ENCODE measurements at places on chromosomes 11 and 22.

DNA sequence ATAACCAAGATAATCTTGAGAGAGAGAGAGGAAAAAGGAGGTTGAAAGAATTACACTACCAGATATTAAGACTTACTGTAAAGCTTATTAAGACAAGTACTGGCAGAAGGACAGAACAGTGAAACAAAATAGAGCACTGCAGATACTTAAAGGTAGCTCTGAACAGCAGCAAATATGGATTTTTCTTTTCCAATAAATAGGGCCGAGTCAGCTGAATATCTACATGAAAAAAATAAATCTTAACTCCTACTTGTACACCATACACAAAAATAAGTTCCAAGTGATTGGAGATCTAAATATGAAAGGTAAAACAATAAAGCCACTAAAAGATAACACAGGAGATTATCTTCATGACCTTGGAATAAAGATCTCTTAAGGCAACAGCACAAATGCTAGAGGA lies 12.4 kb downstream of the THAP12 start:
- no peak for DNase-seq

- no peak for DNase-seq
Observed at GRCh38 chr11:76160856-76161255, 45.4 kb downstream of the WNT11 start.

GRCh38 chr11:19577976-19578619 lies 134.5 kb upstream of the NAV2 start:
- DNase-seq: no peak

- DNase-seq: no peak
Observed at GRCh38 chr11:134951305-134951700, 539.3 kb upstream of the B3GAT1 start.

DNA sequence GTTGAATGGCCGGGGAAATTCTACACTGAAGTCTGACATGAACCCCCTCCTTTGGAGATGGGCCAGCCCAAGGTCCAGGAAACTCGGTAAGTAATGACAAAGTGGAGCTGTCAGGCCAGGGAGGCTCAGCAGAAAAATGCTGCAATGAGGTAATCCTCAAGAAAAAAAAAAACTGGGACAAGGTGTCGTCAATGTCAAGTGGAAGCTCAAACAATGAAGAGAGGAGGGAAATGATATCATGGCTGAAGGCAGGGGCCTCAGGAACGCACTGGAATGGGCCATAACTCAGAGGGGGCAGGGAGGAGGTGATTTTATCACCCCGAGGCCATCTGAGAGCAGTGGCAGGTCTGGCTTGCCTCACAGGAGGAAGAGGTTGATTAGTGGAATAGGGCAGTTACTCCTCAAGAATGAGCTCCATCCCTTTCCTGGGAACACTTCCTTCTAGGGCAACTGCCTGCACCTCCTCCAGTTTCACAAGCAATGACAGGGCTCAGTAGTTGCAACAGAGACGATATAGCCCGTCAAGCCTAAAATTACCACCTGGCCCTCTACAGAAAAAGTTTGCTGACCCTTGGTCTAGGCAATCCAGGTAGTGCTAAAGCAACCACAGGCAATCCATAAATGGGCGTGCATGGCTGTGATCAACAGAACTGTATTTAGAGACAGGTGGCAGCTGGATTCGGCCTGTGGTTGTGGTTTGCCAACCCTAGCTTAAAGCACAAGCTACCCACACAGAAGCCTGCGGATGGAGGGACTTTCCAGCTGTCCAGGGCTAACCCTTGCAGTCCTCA lies 65.2 kb downstream of the FBXO7 start:
- DNase-seq: no peak

GRCh38 chr11:121596195-121597155 lies 143.7 kb upstream of the SORL1-AS1 start:
- DNase-seq: no peak

- DNase-seq: no peak
Observed at GRCh38 chr11:95486979-95487378, 256.0 kb upstream of the SESN3 start.

DNA sequence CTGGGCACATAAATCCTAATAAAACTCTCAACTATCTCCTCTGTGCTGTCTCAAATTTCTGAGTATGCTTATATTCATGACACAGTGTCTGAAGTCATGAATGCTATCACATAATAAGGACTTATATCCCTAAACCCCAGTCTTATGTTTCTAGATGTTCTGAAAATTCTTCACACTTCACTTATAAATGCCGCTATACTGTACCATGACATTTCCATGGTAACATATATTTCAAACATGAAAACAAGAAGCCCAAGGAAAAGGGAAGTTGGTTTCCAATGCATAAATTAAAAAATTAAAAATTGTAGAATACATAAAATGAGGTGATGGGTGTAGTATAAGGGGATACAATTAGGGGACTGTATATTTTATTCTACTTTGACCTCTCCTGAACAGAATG lies 11.7 kb downstream of the GVQW3 start:
- no peak for DNase-seq
